ENCODE measurements at places on chromosomes 16 and 17. TPM values are rescaled to one million over a fixed set of nuclear protein-coding genes. Genes with fewer than 3 reads are reported as not detected.

DNA sequence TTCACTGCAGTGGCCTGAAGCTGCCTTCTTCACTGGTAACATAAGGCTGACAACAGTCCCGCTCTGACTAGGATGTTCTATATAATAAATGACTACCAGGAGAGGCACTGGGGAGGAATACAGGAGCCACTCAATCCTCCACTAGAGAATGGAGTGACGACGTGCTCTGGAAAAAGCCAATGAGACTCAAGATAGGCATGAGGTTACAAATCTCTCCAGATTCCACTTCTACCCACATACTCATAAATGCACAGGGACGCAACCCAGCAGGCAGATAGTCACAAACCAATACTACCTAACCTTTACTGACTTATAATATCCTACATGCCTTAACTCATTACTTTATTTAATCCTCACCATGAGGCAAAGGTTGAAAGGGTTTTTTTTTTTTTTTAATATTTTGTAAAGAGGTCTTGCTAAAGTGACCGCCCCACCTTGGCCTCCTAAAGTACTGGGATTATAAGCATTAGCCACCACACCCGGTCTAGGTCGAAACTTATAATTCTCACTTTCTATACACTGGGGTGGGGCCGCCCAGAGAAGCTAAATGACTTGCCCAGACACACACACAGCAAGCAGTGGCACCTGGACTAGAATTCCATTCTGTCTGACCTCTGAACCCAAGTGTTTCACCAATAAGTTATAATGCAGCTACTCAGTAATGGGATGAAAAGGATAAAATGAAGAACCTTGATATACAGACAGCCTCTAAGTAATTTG, 33.7 kb downstream of the TOM1L2 start:
- DNase-seq = no peak

DNA sequence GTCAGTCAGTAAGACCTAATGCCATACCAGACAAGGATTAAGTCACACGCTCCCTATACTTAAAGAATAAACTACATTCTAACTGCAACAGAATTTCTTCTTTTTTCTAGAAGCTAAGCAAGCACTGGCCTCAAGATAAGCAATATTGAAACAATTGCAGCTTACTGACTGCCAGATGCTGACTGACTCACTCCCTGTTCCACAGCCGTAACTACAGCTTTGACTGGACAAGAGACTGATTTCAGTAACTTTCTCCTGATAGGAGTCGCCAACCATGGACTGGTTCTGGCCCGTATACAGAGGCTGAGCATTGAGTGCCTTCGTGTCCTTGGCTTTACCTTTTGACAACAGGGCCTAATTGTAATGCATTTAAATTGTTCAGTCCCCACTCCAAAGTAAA, 67.9 kb downstream of the TRIM37 start:
- no peak for DNase-seq

DNA sequence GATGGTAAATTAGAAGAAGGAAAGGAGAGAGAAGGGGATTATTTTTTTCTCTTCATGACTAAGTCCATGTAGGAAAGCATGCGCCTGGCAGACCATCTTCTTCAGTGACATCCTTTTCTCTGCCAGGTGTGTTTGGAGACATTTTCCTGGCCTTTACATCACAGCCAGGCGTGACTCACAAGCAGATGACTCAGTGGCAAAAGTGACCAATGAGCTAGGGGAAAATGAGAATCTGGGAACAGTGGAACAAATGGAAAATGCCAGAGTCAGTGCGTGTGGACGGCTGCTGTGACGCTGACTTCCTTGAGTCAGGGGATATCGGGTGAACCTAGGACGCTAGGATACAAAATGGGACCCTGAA, 9.4 kb downstream of the KIAA0513 start:
- no peak for DNase-seq

- DNase-seq = no peak
Observed at GRCh38 chr16:7017006-7017662, 315.5 kb upstream of the RBFOX1 start.

GRCh38 chr16:80012586-80012985, 412.0 kb upstream of the MAF start:
- DNase-seq = no peak

- no peak for DNase-seq
Observed at GRCh38 chr16:66480265-66481080, 53.4 kb downstream of the BEAN1 start.

DNA sequence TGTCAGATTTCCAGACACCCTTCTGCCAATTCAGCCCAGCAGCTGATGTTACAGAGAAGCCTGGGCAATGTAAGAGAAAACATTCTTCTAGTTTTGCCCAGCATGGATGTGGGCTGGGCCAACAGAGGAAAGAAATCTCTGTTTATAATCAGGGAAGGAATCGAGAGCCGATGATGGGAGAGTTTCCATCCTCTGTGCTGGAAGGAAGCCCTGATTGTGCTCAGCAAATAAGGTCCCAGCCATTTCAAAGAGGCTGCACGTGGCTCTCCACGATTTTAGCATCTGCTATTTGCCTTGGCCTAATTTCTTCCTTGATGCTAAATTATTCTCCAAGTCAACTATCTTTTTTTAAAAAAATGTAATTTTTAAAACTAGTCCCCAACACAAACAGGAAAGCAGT, 70.0 kb downstream of the IRX6 start:
- no peak for DNase-seq

- DNase-seq = no peak
Observed at GRCh38 chr16:1273816-1274215, 17.9 kb downstream of the TPSD1 start.

DNA sequence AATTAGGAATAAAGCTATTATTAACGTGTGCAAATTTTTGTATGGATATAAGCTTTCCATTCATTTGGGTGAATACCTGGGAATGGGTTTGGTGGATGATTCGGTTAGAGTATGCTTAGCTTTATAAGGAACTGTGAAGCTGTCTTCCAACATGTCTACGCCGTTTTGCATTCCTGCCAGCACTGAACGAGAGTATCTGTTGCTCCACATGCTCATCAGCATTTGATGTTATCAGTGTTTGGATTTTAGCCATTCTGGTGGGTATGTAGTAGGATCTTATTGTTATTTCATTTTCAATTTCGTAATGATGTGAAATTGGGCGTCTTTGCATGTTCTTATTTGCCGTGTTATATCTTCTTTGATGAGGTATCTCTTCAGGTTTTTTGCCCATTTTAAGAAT, 168.0 kb downstream of the RPTOR start:
- no peak for DNase-seq

GRCh38 chr16:12215277-12216105, 239.0 kb downstream of the SNX29 start:
- DNase-seq = no peak

- DNase-seq = no peak
Observed at GRCh38 chr17:81027038-81027437, 7.9 kb upstream of the BAIAP2 start.

DNA sequence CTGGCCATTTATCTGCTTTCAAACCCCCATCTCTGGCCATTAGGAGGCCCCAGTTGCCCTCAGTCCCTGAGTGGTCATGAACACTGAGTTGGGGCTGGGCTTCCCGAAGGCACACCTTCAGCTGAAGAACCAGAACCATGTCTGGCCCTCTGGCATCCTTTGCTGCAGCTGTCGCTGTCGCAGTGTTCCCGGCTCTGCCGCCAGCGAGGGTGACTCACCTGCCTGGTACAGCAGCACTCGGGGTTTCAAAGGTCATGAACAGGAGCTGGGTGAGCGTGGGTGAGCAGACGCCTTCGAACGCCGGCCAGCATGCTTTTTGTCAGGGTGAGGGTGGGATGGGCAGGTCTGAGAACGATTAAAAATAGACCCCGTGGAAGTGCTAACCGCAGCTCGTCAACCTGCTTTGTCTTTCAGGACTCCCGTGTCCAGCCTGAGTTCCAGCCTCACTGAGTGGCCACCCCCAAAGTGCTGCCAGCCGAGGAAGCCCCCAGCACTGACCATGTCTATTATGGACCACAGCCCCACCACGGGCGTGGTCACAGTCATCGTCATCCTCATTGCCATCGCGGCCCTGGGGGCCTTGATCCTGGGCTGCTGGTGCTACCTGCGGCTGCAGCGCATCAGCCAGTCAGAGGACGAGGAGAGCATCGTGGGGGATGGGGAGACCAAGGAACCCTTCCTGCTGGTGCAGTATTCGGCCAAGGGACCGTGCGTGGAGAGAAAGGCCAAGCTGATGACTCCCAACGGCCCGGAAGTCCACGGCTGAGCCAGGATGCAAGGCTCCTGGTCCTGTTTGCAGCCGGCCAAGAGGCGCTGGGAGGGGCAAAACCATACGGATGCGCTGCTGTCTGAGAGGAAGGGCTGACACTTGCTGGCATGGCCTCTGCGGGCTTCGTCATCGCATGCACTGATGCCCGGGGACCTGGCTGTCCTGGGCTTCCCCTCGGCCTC, 7.6 kb downstream of the SNN start:
- DNase-seq = no peak

- no peak for DNase-seq
Observed at GRCh38 chr16:5205361-5206040, 107.9 kb upstream of the EEF2KMT start.

DNA sequence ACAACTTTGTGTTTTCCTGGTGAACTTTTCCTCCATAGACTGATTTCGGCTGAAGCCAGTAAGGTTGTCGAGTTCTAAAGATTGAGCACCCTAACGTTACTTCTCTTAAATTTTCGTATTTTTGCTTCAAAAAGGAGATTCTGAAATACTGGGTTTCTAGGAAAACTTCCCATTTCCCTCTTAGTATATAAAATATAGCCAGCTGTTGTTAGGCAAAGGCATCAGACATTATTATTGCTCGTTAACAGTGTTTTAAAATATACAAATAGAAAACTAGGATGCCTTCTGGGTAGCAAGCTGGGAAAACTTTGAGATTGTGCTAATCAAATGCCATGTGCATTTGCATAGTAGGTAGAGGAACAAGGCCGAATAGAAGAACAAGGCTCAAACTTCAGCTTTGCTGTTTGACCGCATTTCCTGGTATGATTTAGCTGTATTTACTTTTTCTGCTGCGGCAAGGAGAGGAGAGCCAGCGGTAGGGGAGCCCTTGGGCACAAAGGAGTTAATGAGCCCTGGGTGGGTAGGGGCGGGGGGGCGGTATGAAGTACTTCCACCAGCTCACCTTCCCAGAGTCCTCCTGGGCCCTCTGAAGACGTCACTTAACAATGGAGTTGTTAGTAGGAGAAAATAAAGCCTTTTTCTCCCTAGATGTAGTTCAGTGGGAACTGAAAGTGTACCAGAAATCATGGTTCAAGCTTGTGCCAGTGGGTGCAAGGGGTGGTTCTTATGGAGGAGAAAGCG, 151.9 kb downstream of the MSI2 start:
- no peak for DNase-seq

DNA sequence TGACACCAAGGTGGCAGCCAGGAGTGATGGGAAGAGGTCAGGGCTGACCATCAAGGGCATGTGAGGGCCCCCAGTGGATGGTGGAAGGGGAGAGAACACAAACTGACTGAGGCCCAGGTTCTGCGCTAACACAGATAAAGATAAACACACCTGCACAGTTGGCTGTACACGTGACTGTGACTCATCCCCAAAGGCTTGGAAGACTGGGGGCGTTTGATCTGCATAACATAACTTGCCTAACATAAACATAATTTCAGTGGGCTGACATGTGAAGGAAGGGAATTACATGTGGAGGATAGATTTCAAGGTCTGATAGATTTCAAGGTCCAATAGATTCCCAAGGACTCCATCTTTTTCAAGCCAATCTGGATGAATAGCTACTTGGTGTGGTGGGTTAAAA, 100.9 kb upstream of the TNRC6C start:
- no peak for DNase-seq

DNA sequence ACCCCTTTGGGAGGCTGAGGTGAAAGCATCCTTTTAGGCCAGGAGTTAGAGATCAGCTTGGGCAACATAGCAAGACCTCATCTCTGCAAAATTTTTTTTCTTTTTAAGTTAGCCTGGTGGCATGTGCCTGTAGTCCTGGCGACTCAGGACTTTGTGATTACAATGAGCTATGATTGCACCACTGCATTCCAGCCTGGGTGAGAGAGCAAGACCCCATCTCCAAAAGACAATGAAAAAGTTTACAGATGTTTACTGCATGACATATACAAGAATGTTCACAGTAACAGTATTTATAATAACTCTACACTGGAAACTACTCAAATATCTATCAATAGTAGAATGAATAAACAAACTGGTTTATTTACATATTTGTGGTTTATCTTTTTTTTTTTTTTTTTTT, 33.1 kb upstream of the CCL22 start:
- DNase-seq = no peak

DNA sequence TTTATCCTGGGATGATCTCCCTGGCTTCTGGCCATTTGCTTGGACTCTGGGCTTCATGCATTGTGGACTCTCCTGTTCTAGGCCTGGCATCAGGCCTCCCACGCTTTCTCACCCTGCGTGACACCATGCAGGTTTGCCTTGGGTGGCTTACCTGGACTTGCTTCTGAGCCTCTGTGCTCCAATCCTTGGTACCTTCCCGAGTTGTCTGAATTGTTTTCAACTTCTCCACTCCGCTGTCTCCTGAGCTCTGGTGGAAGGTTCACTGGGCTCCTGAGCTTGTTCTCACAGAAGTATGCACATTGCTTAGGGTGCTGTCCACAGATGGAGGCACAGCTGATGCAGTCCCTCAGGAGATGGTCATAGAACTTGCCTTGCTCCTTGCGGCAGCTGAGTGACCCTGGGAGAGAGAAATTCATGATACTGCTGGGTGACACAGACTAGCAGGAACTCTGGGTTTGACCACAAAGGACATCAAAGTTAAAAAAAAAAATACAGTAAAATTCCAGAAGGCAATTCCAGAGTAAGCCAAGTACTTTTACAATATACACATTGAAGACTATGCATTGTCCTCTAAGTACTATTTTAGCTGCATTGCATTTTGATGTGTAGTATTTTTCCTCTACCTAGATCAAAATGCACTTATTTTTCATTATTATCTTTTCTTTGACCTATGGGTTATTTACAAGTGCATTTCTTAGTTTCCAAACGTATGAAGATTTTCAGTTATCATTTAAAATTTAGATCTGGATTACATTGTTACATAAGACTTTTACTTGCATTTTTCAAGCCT, 23.1 kb downstream of the TNFRSF13B start:
- DNase-seq = no peak

The AOC3 gene
- 0.22 TPM for polyA plus RNA-seq

The UMOD gene
- polyA plus RNA-seq = not detected

The PRSS33 gene
- polyA plus RNA-seq = not detected

The GABARAP gene
- 865 TPM for polyA plus RNA-seq

The EVPLL gene
- not detected for polyA plus RNA-seq

The SMG6 gene
- 13.8 TPM for polyA plus RNA-seq

The NKIRAS2 gene
- 55.9 TPM for polyA plus RNA-seq

The KRT20 gene
- polyA plus RNA-seq = not detected

The ACE gene
- polyA plus RNA-seq = 1.9 TPM

The UTS2R gene
- polyA plus RNA-seq = not detected

The FAM20A gene
- 24.1 TPM for polyA plus RNA-seq
